Fibroblast of skin of left quadriceps (primary cell): ENCODE measurements at places on chromosomes 7 and 10.
A peak's percentile ranks its signal among the peaks of the same experiment; 100 is the strongest.

DNA sequence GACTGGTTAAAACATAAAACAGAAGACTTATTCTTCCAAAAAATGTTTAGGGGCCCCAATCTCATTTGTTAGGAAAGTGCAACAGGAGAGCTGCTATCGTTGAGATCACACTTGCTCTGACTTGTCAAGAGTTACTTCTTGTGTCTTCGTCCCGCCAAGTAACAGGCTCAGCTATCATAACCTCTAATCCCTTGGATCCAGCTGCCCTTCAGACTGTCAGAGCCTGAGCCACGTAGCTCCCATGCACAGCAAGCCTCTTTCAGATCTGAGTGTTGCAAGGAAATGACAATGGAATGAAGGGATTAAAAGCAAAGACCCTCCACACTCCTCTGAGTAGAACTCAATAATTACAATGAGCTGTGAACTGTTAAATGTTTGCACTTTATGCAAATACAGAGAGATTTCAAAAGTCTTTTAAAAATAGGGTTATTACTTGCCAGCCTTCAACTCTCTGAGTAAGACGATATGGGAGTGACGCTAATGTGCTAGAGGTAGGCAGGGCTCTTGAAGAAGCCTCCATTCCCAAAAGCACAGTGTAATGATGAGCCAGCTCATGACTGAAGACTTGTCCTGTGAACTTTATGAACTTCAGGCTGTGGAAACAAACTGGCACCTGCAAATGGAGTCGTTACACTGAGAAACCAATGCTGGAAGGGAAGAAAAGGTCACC, 28.4 kb upstream of the CDK13 start:
- DNase-seq = no peak

DNA sequence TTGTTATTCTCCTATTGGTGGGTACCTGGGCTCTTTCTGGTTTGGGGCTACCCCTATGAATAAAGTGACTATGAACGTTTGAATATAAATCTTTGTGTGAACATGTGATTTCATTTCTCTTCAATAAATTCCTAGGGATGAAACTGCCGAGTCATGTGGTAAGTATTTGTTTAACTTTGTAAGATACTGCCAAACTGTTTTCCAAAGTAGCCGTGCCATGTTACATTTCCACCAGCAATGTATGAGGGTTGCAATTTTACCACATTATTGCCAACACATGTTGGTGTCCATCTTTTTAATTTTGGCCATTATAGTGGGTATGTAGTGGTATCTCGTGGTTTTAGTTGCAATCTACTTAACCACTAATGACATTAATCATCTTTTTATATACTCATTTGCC, 94.7 kb downstream of the ZNRF2 start:
- peak; percentile 12 for DNase-seq

GRCh38 chr10:121627876-121628581, 29.8 kb upstream of the FGFR2 start:
- no peak for DNase-seq

DNA sequence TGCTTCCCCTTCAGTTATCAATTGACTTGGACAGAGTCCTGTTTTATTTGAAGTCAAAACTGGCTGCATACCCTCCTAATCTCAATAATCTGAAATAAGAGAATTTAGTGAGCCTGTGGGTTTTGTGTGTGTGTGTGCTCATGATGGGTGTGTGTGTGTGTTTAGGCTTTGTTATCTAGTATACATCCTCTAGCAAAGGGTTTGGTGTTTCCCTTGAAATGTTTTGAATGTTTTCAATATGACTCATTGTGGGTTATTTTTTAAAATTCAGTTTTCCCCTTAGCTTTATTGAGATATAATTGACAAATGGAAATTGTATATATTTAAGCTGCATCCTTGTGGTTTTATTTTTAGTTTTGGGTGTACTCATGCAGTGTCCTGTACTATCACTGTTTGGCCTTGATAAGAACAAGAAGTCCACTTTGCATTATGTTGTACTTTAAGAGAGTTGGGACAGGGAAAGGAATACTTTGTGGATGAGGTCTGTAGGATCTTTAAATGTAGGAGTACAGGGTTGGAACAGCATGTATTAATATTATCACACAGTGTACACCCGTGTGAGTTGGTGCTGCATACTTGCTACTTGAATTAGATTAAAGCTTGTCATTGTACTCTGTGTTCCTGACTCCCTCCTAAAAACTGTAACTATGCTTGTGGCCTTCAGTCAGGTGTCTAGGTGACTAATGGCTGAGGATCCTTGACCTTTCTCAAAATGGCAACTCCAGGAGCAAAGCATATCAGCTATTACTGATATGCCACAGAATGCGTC, 58.3 kb downstream of the VCL start:
- peak; percentile 59 for DNase-seq

DNA sequence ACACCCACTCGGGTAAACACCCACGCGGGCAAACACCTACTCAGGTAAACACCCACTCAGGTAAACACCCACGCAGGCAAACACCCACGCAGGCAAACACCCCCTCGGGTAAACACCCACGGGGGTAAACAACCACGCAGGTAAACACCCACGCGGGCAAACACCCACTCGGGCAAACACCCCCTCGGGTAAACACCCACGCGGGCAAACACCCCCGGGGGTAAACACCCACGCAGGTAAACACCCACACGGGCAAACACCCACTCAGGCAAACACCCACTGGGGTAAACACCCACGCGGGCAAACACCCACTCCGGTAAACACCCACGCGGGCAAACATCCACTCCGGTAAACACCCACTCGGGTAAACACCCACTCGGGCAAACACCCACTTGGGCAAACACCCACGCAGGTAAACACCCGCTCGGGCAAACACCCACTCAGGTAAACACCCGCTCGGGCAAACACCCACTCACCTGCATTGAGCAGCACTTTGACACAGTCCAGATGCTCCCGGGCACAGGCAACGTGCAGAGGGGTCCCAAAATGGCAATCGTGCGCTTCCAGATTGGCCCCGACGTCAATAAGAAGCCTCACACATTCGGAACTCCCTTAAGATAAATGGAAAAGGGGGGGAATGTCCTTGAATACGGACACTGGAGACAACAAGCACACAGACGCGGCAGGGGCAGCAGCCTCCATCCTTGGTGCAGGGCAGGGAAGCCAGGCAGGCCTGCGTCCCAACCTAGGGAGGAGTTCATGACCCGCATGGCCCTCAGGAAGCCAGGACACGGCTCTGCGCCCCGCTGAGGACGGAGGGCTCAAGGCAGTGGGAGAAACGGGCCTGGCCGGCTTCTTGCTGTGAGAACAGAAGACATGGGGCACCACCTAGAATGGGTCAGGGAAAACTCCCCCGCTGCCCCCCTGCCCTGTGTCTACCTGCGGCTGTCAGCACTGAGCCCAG, 17.6 kb downstream of the ASB13 start:
- DNase-seq = no peak

DNA sequence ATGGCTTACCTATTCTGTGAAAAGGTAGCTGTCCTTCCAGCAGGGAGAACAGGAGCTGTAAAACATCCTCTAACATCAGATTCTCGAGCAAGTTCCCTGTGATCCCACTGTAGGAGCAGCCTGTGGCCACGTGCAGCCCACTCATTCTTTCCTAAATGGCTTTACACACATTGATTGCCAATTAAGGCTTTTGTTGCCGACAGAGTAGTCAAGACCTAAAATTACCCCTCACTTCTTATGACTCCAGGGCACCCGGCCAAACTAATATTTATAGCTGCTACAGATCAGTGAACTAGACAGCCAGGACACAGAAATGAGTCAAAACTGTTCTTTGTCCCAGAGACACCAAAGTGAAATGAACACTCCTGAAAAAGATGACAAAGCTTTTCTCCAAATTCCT, 832.1 kb downstream of the SORCS3 start:
- no peak for DNase-seq
